Central memory CD4-positive, alpha-beta T cell (primary cell): ENCODE measurements at places on chromosomes 16 and 17.

DNA sequence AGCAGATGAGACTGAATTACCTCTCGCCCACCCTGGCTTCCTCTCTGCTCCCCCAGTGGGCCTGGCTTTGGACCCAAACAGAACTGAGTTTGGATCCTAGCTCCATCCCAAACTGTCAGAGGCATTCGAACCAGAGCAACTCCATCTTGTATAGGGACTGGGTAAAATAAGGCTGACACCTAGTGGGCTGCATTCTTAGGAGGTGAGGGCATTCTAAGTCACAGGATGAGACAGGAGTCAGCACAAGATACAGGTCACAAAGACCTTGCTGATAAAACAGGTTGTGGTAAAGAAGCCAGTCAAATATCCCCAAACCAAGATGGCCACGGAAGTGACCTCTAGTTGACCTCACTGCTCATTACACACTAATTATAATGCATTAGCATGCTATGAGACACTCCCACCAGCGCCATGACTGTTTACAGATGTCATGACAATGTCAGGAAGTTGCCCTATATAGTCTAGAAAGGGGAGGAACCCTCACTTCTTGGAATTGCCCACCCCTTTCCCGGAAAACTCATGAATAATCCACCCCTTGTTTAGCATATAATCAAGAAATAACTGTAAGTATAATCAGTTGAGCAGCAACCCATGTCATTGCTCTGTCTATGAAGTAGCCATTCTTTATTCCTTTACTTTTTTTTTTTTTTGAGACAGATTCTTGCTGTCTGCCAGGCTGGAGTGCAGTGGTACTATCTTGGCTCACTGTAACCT lies 44.4 kb downstream of the LYRM1 start:
- peak; percentile 23 for DNase-seq

GRCh38 chr16:11503566-11503965 lies 83.2 kb downstream of the LITAF start:
- no peak for DNase-seq

DNA sequence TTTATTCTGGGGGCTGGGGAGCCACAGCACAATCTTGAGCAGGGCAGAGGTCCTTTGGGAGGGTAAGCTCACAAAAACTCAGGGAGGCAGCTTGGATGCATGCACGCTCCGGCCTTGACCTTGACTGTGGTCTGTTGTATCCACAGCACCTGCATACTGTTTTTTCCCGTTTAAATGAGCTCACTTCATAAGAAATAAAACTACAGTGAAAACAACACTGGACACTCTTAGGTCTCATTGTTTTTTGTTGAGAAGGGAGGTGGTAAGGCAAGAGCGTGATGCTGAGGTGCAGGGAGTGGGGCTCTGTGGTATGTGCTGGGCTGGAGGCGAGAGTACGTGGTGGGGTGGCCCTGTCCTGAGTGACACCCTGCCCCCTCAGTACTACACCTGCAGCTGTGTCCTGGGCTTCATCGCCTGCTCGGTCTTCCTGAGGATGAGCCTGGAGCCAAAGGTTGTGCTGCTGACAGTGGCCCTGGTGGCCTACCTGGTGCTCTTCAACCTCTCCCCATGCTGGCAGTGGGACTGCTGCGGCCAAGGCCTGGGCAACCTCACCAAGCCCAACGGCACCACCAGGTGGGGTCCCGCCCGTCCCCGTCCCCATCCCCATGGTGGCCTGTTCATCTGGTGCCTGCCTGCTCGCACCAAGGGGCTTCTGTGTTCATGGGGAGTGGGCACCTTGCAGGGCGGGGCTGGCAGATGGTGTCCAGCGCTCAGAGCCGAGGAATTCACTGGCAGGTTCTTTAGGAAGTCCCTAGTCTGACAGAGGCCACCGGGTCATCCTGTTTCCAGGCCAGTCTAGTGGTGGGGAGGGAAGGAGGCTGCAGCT lies 44.2 kb downstream of the ADCY7 start:
- DNase-seq, result no peak

DNA sequence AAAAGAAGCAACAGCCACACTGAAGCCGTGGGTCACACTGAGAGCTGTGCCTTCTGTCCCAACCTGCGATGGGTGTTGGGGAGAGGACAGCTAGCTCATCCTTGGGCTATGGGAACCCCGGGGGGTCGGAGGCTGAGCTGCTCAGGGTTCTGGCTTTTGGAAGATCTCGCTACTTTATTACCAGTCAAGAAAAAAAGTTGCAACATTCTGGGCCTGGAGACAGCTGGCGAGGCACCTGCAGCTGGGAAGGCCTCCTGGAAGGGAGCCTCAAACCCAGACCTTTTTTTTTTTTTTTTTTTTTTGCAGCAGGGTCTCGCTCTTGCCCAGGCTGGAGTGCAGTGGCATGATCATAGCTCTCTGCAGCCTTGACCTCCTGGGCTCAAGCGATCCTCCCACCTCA lies 24.9 kb downstream of the TPSD1 start:
- no peak for DNase-seq

DNA sequence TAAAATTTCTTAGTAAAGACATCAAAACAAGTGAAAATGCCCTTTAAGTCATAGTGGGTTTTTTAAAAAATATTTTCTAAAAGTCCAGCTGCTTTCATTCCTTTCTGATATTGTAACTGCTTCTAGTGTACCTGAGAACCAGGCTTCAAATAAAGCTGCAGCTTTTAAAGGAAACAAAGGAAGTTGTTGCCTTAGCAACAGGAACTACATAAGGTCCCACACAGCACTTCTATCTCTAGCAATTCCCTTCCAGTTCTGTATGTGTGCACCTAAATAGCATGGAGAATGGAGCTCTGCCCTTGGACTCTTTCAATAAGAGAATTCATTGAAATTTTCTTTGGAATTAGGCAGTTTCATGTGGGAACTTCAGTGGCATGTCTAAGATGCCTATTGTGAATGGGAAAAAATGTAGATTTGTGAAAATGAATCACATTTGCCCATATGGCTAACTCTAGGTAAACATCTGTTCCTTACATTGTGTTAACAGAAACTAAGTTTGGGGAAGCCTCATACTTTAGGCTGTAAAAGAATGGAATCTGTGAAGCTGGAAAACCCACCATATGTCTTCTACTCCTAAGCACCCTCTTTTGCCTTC lies 206.4 kb downstream of the KIF2B start:
- no peak for DNase-seq
